ENCODE measurements at places on chromosomes 1 and 21.

GRCh38 chr1:15028102-15028501 lies 125.4 kb upstream of the TMEM51 start:
- DNase-seq, result no peak

GRCh38 chr21:25987531-25987930 lies 183.0 kb downstream of the APP start:
- DNase-seq, result no peak

- no peak for DNase-seq
These were observed 10.0 kb downstream of the PDPN start for GRCh38 chr1:13593511-13594131.

DNA sequence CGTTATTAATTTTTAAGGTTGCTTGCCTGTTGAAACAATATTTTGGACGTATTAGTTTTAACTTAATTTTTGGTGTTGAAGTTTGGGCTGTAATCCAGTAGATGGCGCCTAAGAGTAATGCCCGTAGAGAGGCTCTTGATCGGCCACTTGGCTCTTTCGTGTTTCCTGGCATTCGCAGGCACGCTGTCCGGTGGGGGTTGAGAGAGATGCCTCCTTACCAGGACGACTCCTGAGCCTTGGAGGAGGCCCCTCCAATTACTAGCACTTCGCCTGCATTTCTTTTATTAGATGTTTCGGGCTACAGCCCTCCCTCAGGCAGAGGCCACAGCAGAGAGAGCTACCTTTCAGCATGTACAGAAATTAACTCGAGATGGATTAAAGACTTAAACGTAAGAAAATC lies 12.0 kb downstream of the OR2M4 start:
- peak; percentile 39 for DNase-seq

- no peak for DNase-seq
These were observed 22.0 kb downstream of the FYB2 start for GRCh38 chr1:56797065-56797685.

DNA sequence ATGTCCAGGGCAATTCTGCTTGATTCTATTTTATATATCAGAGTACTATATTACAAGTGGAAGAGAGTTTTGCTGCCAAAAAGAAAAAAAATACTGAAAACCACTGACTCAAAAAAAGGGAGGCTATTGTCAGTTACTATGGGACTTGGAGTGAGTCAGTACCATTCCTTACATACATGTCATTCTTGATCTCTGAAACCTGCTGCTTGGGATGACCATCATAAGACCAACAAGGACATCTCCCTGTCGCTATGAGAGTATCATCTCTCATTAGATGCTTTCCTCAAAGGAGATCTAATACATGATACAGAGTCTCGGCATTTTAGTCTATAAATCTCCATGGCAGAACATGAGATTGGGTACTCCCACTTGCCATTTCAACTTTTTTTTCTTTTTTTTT lies 11.8 kb upstream of the INPP5B start:
- no peak for DNase-seq

GRCh38 chr1:153288634-153289275 lies 24.0 kb downstream of the PGLYRP3 start:
- DNase-seq, result no peak
